ENCODE measurements at places on chromosomes 13 and 19.
A peak's percentile ranks its signal among the peaks of the same experiment; 100 is the strongest.

DNA sequence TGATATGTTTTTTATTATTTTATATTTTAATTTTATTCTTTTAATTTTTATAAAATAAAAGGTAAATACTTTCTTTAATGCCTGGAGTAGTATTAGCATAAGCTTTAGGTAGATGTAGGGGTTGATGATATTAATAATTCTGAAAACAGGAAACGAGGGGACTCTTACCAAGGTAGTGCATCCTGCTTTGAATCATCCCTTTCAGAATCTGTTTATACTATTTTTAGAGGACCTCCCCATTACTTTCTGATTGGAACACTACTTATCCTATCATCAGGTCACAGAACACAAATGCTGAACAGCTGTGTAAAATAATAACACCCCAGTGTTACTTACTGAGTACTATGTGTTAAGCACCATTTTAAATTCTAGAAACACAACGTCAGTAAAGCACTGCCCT is 27.3 kb downstream of the COG6 start:
- DNase-seq: no peak

DNA sequence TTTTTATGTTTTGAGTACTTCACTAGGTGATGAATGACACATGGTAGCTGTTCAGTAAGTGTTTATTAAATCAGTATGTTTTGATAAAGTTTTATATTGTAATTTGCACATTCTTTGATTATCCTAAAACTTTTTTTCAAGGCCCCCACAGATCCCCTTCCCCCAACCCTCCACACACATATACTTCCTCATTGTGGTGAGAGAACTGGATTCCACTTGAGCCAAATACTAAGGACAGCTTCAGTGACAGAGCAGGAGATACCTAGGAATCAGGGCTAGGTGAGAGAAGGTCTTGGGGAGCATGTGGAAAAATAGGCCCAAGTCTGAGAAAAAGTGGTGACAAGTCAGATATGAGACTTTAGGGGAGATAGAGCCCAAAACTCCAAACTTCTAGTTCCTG is 174.6 kb downstream of the TDRD3 start:
- DNase-seq: no peak

GRCh38 chr19:53626976-53627375 is 4.8 kb upstream of the DPRX start:
- no peak for DNase-seq

DNA sequence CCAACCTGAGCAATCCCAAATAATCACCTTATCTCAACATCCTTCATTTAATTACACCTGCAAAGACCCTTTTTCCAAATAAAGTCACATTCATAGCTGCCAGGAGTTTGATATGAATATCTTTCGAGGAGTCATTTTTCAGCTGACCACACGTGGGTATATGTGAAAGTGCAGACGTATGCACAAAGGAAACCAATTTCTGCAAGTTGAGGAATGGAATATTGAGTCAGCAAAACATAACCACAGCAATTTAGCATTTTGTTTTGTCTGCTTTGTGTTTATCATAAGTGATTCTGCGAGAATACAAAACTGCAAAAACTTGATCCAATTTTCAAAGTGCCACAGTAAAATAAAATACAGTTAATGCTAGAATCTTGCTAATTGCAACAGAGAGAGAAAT is 295.9 kb downstream of the SUCLA2 start:
- no peak for DNase-seq

- DNase-seq: peak; percentile 52
Observed at GRCh38 chr19:2887391-2887914, 13.3 kb upstream of the ZNF57 start.

GRCh38 chr19:19145684-19146608 is 7.7 kb upstream of the TMEM161A start:
- DNase-seq: peak; percentile 80

DNA sequence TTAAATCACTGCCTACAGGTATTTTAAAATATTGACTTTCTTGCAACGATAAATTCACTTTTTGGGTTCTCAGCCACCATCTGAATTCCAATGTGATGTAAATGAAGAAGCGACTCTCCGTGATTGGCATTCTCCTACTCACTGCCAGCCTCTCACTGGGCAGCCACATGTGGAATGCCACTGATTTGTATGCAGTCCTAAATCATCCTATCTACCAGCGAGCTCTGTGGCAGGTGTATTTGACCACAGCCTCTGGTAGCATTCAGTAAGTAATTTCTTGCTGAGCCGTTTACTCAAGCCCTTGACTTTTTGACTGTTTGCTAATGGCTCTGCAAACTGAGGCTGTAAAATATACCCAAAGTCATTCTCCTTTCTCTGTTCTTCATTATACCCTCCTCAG is 559.0 kb upstream of the SLC10A2 start:
- no peak for DNase-seq

DNA sequence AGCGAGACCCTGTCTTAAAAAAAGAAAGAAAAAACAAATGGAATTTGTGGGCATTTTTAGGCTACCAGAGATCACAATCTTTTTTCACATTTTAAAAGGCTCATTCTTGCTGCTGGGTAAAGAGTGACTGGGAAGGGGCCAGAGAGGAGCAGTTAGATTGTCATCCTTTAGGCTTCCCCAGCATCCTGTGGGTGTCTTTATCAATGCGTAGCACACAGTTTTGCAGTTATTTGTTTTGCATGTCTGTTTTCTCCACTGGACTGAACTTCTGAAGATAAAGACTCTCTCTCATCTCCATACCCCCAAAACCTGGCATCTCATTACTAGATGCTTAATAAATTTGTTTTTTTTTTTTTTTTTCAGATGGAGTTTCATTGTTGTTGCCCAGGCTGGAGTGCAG is 2.1 kb upstream of the UTP14C start:
- DNase-seq: no peak

- no peak for DNase-seq
Observed at GRCh38 chr19:40783711-40784110, 5.7 kb downstream of the RAB4B start.

- no peak for DNase-seq
Observed at GRCh38 chr13:102227741-102228140, 174.1 kb downstream of the FGF14 start.

DNA sequence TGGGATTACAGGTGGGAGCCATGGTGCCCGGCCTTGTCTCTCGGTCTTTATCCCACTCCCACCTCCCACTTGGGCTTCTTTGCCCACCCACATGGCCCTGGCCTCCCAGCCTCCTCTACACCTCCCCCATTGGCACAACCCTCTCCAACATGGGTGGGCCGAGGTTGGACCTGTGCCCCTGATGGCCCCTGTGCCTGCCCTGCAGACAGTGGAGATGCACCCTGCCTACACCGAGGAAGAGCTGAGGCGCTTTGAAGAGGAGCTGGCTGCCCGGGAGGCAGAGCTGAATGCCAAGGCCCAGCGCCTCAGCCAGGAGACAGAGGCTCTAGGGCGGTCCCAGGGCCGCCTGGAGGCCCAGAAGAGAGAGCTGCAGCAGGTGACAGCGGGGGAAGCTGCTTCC is 12.6 kb upstream of the DHDH start:
- DNase-seq: no peak

- DNase-seq: no peak
Observed at GRCh38 chr19:36750066-36750691, 22.4 kb downstream of the ZNF850 start.

DNA sequence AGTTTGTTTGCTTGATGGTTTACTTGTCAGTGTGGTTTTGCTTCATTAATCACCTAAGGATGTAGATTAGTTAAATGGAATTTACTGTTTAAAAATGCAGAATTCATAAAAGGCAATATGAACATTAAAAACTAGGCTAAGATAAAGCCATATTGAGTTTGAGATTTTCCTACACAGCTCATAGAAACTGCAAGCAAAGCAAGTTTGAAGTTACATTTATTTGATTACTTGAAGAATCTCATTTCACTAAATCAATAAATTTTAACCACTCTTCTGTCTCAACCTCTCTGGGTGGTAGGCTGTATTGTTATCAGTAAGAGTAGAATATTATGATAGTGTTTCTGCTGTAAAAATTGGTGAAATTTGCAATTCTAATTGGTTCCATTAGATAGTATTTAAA is 1180.7 kb upstream of the SLC10A2 start:
- no peak for DNase-seq

DNA sequence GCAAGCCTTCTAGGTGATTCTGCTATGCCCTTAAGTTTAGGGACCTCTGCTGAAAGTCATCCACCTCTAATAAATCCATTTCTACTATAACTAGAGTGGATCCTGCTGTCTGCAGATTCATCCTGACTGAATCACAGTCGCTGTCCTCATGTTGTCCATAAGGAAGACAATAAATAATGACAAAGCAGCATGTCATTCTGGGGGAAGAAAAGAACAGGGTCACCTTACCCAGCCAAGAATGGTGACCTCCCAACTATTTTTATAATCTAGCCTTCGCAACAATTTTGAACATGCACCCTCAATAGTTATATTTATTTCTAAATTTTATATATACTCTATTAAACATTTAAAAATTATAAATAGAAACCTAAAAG is 45.0 kb upstream of the UBE2L5 start:
- DNase-seq: no peak

- no peak for DNase-seq
Observed at GRCh38 chr19:850221-850978, 1.7 kb upstream of the ELANE start.

- DNase-seq: no peak
Observed at GRCh38 chr19:8655340-8655709, 24.9 kb downstream of the NFILZ start.

- no peak for DNase-seq
Observed at GRCh38 chr13:48816700-48817099, 159.0 kb upstream of the FNDC3A start.

DNA sequence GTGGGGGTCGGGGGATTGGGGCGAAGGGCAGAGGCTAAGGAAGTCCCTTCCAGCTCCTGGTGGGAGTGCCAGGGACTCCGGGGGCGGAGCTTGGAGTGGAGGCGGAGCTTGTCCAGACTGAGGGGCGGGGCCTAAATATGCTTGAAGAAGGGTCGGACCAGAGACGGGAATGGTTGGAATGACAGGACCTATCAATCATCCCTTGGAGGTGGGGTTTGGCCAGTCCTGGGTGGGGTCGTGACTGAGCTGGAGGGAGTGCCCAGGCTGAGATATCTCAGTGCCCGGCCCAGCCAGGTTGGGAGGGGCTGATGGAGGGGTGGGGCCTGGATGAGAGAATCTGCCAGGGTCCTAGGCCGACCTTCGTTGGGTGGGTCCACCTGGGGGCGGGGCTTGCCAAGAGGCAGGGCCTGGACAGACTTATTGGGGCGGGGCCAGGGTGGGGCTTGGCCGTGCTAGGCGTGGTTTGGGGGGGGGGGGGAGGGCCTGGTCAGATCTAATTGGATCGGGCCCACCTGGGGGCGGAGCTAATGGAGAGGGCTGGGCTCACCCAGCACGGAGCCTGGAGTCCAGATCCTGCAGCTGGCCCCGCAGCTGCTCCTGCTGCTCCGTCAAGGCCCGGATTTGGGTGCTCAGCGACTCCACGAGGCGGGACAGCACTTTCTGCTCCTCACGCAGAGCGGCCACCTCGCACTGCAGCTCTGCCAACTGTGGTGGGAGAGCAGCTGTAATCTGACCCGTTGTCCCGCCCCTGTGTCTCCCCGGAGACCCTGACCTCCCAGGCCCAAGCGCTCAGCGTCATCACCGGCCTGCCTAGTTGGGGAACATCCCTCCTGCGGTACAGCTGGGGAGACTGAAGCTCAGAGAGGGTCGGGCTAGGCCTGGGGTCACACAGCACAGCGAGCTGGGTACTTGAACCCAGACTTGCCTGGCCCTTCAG is 2.6 kb upstream of the WIZ start:
- no peak for DNase-seq

- no peak for DNase-seq
Observed at GRCh38 chr13:22828081-22828480, 352.7 kb upstream of the SGCG start.

DNA sequence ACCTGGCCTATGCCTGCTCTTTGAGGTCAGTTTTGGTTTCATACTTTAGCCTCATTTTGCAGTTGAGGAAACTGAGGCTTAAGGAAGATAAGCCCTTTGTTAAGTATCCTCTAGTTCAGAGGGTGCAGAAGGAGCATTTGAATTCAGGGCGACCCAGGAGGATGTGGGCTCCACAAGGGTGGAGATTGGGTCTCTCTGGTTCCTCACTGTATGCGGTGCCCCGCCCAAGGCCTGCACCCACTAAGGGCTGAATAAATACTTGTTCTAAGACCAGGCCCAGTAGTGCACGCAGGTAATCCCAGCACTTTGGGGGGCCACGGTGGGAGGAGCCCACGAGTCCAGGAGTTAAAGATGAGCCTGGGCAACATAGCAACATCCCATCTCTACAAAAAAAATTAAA is 768 bp upstream of the SLC44A2 start:
- DNase-seq: no peak

DNA sequence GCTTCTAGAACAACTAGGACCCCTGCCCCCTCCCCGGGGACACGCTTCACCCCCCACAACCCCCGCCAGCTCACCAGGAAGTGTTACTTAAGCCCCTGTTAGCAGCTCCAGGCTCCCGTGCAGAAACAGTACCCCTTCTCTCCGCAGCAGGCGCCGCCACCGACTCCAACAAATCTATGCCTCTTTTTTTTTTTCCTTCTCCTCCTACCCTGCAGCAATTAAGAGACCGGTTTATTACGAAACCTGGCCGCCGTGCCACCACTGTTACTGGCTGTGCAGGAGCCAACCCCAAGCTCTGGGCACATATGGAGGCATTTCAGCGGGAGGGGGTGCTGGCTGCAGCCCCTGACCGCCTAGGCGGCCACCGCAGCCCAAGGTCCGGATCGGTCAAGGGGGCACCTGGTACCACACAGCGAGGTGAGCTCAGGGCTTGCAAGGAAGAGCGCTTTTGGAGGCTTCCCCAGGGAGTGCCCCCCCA is 2.4 kb downstream of the GADD45B start:
- DNase-seq: peak; percentile 66

DNA sequence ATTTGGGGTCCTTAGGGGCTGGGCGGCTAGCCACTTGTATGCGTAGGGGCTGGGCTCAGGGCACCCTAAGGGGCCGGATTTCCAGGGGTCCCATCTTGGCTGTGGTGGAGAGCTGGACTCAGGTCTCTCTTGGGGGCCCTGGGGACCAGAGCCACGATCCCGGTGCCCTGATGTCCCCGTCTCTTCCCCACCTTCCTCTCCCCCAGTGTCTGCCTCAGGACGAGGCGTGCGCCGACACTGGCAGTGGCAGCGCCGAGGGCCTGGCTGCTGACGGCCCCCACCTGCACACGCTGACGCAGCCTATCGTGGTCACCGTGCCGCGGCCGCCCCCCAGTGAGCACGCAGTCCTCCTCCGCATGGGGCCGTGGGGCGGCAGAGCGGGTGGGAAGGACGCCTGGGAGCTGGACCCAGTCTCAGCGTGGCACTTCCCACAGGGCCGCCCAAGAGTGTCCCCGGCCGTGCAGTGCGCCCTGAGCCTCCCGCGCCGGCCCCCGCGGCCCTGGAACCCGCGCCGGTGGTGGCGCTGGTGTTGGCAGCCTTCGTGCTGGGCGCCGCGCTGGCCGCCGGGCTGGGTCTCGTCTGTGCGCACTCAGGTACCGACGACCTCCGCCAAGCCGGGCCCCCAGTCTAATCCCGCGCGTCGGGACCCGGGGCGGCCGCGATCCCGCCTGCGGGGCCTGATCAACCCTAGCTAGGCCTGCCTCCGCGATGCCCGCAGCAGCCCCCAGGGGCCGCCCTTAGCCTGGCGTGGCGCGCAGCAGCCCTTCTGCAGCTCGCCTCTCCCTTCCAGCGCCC is 2.7 kb upstream of the SNAPC2 start:
- DNase-seq: peak; percentile 57

- DNase-seq: no peak
Observed at GRCh38 chr13:112819816-112820215, 130.0 kb downstream of the ATP11A start.

- DNase-seq: no peak
Observed at GRCh38 chr13:22047082-22047784, 376.4 kb downstream of the FGF9 start.
